HAP-1 (cell line): ENCODE measurements at places on chromosomes 2 and 18.

DNA sequence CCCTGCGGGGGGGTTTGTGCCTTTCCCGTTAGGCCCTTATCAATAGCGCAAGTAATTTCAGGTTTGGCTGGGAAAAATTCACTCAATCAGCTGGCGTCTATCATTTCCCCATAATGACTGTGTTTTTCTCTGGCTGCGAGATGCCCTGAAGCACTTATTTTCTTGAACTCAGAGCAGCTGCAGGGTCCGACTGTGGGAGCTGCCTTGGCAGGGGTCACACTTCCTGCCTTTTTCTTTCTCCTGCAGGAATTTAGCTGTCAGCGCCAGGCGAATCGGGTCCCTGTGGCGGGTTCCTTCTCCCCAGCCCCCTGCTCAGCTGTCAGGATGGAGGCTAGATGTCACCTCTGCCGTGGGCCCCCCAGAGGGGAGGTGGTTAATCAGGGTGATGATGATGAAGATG is 81.3 kb upstream of the HPCAL1 start:
- DNase-seq, result no peak

DNA sequence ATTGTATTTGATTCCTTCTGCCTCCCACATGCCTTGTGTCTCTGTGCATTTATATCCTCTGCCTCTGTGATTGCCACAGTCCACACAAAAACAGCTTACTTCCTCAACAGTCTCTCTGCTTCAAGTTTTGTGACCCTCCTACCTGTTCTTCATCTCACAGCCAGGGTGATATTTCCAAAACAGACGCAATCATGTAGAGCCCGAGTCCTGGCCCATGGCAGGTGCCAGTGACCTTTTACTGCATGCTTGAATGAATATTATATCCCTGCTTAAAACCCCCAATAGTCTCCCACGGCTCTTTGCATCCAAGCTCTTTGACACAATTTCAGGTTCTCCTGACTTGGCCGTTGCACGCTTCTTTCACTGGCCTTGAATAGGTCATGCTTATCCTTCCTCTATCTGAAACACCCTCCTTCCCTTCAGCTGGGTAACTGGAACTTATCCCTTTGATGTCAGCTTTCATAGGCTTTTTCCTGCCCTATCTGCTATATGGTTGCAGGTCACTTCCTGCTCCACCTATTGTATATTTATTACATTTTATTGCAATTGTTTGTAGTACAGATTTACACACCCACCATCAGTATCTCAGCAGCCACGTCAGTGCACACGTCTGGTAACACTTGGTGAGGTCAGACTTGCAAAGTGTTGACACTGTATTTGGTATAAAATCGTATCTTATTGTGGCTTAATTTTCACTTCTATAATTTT is 29.7 kb upstream of the IL1B start:
- no peak for DNase-seq

GRCh38 chr2:151974988-151975387 is 123.9 kb downstream of the CACNB4 start:
- no peak for DNase-seq

DNA sequence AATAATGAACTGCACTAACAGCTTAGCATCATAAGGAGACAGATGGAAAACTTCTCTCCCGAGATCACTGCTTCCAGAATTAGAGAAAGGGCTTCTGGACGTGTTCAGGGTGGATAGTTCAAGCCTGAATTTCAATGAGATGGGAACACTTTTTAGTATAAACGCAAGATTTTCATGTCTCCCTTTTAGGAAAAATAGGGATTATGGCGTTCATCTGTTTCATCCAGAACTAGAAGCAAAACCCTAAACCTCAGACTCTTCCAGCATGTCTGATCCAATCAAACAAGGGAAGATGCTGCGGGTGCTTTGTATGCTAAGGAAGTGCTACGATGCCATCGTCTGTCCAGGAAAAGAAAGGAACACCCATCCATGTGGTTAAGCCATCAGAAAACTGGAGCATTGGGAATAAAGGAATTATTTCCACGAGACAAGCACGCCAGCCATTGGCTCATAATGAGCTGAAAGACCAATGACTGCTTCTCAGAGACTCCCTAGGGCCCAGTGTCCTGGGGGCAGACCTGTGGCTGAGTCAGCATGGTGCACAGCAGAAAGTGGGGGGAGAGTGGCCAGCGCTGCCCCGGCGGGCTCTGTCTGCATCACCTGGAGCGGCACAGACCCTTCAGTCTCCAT is 65.9 kb upstream of the AFF3 start:
- no peak for DNase-seq

DNA sequence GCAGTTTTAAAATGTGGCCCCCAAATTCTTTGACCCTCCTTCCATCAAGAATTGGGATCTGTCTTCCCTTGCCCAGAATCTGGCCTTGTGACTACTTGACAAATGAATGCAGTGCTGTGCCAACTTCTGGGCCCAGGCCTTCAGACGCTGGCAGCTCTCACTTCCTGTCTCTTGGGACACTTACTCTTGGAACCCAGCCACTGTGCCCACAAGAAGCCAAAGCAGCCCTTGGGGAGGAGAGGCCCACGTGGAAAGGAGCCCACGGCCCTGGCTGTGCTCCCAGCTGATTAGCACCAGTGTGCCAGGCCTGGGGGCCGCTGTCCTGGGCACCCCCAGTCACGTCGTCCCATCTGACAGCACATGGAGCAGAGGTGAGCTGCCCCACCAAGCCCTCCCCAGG is 56.6 kb downstream of the RPL37A start:
- no peak for DNase-seq

DNA sequence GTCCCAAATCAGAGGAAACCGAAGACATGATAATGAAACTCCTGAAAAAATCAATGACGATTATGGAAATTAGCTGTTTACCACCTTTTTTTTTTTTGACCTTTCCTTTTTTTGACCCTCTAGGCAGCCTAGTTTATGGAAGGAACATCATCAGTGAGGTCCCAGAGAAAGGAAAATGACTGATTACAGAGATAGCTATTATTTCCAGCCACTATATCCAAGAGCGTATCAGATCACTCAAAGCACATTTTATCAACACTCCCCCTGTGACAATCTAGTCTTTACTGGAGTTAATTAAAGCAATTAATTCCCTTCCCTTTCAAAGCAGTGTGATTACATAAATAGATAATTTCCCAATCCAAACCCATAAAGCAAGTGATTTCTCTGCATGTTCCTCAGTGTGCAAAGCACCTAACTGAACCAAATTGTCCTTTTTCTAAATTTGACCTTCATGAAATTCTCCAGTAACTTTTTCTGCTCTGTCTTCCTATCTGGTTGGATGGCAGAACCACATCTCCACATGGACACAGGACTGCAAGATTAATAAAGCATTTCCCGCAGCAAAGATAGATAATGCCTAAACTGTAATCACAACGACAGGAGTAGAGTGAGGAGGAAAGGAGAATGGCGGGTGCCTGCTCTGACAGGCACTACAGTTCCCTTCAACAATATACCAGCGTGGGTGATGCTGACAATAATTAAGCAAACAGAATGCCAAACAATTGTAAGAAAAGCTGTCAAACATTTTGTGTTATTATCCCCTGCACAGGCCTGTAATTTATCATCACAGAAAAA is 194.4 kb downstream of the SLC8A1 start:
- no peak for DNase-seq

DNA sequence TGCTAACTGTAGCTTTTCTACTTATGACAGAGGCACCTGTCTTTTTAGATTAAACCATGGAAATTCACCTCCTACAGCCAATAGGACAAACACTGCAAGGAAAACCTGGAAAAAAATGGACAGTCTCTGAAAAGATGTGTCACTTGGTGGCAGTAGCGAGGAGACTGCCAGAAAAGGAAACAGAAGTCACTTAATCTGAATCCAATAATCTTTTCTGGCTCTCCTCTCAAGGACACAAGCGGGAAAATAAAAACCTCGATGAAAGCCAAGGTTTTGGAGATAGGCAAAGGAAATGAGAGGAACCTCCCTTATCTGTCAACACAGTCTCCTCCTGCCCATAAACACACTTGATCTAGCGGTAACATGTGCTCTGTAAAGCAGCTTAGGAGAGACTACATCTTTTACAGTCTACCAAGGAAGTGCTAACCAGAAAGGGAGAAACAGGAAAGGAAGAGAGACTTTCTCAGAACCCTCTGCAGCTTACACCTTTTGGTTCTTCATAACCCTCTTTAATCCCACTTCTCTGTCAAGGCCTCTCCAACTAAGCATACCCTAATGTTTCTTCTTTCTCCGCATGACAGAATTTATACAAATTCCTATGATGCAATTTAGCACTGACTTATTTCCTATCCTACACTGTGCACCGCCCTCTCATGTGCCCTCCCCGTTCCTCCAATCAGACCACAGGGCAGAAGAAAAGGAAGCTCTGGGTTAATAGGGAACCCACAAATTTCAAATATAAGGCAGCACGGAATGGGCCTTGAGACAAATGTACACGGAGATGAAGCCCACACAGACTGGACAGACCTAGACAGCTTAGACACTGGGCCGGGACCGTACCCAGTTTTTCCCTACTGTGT is 52.8 kb downstream of the CLASP1 start:
- DNase-seq, result peak; percentile 42

- DNase-seq, result no peak
Observed at GRCh38 chr2:111118981-111119821, 1.5 kb upstream of the BCL2L11 start.

DNA sequence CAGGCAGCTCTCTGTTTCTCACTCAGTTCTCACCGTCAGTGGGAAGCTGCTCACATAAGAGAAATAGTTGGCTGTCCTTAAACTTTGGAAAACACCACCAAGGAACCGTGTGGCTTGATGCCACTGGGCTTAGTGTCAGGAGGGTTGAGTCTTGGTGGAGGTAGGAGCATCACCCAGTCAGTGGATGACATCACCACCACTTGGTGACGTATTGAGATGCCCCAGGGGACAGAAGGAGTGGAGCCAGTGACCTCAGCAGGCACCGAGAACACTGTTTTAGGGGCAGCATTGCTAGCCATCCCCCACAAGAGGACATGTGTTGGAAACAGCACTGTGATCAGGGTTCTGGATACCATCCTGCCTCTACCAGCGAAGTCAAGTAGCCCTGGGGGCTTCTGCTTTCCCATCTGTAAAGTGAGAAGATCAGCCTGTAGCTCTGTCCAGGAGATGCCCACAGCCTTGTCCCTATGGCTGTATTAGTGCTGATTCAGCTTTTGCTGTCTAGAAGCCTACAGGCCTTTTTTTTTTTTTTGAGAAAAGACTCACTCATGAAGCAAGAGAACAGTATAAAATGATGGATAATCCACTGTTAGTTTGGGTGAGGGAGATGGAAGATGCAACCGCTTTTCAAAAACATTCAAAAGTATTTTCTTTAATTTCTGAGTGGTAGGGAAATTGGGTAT is 66.2 kb downstream of the TSN start:
- no peak for DNase-seq

- no peak for DNase-seq
Observed at GRCh38 chr2:80053522-80054345, 250.8 kb downstream of the LRRTM1 start.

DNA sequence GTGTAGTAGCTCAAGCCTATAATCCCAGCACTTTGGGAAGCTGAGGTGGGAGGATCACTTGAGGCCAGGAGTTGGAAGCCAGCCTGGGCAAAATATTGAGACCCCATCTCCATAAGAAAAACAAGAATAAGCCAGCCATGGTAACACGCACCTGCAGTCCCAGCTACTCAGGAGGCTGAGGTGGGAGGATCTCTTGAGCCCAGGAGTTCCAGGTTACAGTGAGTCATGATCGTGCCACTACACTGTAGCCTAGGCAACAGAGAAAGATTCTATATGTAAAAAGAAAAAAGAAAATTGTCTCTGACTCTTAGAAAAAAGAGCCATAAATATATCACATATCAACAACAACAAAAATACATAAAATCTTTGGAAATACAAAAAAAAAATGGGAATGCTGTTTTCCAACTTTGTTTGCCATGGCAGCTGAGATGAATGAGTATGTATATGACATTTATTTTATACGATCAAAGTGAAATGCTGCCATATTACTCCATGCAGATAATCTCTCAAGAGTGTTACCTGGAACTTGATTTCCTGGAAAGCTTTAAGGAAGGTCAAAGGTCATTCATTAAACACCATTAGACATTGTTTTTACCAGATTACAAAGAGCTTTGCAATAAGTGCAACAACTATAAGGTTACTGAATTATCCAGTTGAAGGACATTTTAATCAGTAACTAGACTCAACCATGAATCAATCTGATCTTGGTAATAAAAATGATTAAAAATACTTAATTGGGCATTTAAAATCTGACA is 19.7 kb upstream of the DAPL1 start:
- no peak for DNase-seq

DNA sequence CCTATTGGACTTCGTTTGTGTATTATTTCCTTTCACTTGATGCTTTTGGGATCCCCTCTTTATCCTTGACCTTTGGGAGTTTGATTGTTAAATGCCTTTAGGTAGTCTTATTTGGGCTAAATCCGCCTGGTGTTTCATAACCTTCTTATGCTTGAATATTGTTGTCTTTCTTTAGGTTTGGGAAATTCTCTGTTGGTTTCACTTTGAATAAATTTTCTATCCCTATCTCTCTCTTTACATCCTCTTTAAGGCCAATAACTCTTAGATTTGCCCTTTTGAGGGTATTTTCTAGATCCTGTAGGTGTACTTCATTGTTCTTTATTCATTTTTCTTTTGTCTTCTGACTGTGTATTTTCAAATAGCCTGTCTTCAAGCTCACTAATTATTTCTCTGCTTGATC is 354.7 kb downstream of the PARD3B start:
- DNase-seq, result no peak

GRCh38 chr2:172849519-172850217 is 114.0 kb downstream of the RAPGEF4 start:
- no peak for DNase-seq

GRCh38 chr2:100603948-100604633 is 41.3 kb downstream of the PDCL3 start:
- peak; percentile 59 for DNase-seq

GRCh38 chr2:3320910-3321605 is 56.6 kb downstream of the EIPR1 start:
- DNase-seq, result no peak

- DNase-seq, result no peak
Observed at GRCh38 chr18:48133671-48134251, 203.3 kb upstream of the SMAD2 start.

GRCh38 chr2:26521054-26521912 is 43.4 kb upstream of the OTOF start:
- peak; percentile 58 for DNase-seq

DNA sequence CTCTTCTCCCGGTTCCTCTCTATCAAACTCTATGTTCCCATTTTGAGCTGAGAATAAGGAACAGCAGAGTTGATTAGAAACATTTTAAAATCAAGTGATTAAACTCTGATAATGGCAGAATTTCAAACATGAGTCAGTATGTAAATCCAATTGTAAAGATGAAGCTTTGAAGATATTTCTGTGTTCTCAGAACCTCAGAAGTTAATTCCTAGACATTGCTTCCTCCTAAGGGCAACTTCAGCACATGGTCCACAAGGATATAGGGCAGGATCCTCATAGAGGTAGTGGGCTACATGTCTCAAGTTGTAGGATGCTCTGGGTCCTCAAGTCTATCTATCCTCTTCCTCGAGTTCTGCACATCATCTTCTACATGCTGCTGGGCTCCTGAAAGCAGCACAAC is 46.3 kb downstream of the QPCT start:
- no peak for DNase-seq

GRCh38 chr18:63844254-63844653 is 43.3 kb upstream of the SERPINB2 start:
- DNase-seq, result peak; percentile 12

GRCh38 chr18:12880541-12880910 is 3.5 kb downstream of the PTPN2 start:
- no peak for DNase-seq
